ENCODE measurements at places on chromosomes 6 and 20.

GRCh38 chr6:144334150-144334708 lies 49.1 kb downstream of the UTRN start:
- H3K4me3 ChIP-seq = no peak overlapping the region
- H3K27ac ChIP-seq = no peak overlapping the region
- peaks cover 16% of the 10 kb centered on the region for H3K4me1 ChIP-seq
- no peak for DNase-seq
- H3K36me3 ChIP-seq = no peaks in the 10 kb centered on the region

DNA sequence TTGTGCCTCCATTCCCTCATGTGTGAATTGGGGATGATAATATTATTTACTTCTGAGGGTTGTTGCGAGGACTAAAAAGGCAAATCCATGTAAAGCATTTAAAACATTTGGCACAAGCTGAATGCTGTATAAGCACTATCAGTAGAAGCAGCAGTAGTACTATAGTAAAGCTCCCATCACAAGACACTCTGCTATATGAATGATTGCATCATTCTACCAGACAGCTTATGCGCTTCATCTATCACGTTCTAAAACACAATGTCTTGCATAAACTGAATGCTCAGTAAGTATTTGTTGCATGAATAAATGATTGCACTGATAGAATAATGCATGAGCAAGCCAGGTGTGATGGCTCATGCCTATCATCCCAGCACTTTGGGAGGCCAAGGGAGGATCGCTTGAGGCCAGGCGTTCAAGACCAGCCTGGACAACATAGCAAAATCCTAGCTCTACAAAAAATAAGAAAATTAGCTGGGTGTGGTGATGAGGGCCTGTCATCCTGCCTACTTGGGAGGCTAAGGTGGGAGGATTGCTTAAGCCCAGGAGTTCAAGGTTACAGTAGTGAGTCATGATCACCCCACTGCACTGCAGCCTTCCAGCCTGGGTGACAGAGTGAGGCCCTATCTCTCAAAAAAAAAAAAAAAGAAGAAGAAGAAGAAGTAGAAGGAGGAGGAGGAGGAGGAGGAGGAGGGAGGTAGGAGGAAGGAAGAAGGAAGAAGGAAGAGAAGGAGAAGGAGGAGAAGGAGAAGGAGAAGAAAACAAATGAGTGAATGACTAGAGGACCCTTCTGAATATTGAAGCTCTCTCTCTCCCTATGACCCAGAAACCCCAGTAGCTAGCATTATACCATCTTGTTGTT lies 50.0 kb upstream of the FOXO3 start:
- H3K27ac ChIP-seq = no peak overlapping the region
- H3K27me3 ChIP-seq = no peaks in the 10 kb centered on the region
- no peak for DNase-seq
- peaks cover 3% of the 10 kb centered on the region for H3K36me3 ChIP-seq

- DNase-seq = no peak
- H3K27me3 ChIP-seq = no peaks in the 10 kb centered on the region
- H3K4me3 ChIP-seq = no peak overlapping the region
- H3K36me3 ChIP-seq = no peaks in the 10 kb centered on the region
- H3K27ac ChIP-seq = no peak overlapping the region
- no peaks in the 10 kb centered on the region for H3K4me1 ChIP-seq
Observed at GRCh38 chr6:2695454-2696095, 55.1 kb downstream of the MYLK4 start.

DNA sequence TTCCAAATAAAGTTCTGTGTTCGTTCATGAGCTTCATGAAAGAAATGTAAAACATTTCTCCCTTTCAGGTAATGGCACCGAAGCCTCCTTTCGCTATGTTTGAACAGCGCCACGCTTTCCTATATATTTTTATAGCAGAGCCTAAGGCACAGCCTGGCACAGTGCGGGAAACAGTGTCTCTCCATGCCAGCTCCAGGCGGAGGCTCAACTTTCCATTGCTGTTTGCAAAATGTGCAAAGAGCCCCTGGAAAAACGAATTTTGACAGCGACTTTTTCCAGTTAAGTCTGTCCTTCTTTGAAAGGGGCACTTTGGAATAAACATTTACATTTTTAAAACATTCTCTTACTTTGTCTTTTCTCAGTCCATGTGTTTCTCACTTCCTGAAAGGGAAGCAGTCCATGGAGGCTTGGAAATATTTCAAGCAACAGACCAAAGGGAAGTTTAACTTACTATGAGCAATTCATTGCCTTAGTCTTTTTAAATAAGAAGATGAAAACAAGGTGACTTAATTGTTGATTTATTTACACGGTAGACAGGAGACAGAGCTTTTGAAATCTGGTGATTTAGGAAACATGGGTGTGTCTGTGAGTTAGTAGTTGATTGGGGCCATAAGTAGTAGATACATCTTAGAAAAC lies 769 bp downstream of the CCN6 start:
- peaks cover 50% of the 10 kb centered on the region for H3K27me3 ChIP-seq
- no peaks in the 10 kb centered on the region for H3K36me3 ChIP-seq
- H3K27ac ChIP-seq = no peak overlapping the region
- DNase-seq = no peak
- no peaks in the 10 kb centered on the region for H3K4me1 ChIP-seq

- no peak overlapping the region for H3K4me3 ChIP-seq
- no peaks in the 10 kb centered on the region for H3K27me3 ChIP-seq
- no peaks in the 10 kb centered on the region for H3K4me1 ChIP-seq
- DNase-seq = no peak
Observed at GRCh38 chr6:67683960-67684359, 951.1 kb upstream of the ADGRB3 start.
